ENCODE measurements at places on chromosomes 11 and 22.

GRCh38 chr11:125348674-125349309, 147.3 kb downstream of the FEZ1 start:
- peak; percentile 31 for DNase-seq

DNA sequence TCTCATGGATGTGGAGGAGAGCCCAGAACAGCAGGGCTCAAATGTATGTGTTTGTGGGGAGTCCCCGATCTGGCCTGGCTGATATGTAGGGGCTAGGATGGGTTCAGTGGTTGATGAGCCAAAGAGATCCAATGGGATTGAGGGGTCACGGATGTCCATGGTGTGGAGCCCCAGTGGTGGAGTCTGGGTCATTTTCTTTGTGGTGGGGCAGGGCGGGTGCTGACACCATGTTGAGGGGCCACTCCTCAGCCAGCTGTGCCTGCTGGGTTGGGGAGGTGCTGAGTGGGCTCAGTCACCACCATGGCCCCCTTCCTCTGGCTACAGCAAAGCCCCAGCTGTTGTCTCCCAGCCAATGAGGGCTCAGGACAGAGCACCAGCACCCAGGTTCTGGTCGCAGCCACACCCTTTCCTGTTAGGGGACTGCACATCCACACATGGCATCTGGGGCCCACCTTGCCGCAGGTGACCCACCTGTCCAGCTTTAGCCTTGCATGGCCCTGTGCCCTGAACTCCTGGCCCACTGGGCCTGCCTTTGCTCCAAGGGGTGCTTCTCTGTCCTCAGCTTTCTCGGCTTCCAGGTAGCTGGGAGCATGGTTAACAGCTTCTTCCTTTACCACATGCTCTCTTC, 3.2 kb upstream of the GNAZ start:
- peak; percentile 21 for DNase-seq

DNA sequence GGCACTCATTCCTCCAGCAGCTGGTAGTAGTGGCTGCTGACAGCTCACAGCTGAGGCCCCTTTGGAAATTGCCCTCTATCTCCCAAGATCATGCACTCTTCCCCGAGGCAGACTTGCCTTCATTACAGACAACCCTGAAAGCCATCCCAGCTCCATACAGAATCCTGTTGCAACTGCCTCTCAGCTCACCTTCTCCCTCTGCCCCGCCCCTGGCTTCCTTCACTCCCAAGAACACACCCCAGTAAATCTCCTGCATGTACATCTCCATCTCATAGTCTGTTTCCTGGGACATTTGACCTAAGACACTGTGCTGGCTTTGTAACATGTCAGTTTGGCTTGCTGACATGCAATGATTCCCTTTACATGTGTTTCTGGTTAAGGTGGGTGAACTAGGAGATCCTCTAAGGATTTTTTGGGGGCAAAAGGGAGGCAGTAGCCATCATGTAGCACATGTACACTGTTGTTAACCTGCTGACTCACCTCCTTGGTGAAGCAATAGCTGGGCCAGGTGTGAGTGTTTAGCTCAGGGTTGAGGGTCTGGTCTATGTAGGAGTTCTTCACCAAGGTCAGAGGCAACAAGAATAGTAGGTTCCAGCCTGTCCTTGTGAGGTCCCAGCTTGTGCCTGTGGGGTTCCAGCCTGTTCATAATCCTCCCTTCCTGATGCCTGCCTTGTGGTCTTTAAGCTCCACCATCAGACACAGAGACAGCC, 179.6 kb downstream of the CSNK2A3 start:
- no peak for DNase-seq

DNA sequence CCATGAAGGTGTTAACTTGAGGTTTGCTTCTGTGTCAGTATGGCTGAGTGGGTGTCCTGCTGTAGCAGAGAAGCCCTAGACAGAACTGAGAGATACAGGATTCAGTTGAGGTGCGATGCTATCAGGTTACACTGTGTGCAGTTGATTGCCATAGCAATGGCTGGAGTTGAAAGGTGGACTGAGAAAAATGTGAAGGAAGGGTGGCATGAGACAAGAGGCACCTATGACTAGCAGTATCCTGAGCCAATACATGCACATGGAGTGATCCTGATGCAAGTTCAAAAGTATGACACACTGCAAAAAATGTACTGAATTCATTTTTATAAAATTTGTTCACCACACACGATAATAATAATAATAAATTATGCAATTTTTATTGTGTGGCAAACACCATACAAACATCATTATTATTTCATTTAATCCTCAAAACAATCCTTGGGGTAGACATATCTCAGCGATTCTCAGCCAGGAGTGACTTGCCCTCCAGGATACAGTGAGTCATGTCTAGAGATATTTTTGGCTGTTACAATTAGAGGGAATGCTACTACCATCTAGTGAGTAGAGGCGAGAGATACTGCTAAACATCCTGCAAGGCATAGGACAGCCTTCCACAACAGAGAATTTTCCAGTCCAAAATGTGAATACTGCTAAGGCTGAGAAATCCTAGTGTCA, 3.9 kb upstream of the PIWIL4 start:
- DNase-seq, result no peak

DNA sequence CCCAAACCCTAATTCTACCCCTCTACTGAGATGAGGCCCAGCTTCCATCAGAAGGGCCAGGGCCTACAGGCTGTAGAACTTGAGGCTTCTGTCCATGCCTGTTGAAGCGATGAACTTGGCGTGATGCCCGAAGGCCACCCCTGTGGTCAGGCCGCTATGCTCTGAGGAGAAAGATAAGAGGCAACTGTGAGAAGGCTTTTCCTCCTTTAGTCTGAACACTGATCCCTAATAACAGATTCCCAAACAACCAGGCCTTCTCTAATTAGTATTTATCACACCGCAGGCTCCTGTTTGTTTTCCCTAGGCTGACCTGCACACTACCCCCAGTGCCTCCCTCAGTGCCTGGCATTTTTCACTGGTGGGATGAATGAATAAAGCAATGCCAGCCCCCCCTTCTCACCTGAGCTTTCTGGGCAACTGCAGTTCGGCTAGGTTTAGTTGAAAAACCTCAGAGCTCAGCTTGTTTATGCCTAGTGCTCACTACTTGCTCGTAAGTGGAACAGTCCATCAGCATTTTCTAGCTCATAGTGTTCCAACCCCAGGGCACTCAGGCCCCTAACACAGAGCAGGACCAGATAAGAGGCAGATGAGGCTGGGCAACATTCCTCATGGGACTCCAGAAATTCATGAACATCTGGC, 15.2 kb downstream of the PRPF19 start:
- DNase-seq, result peak; percentile 74

GRCh38 chr22:42152661-42153270, 22.2 kb upstream of the CYP2D6 start:
- no peak for DNase-seq

DNA sequence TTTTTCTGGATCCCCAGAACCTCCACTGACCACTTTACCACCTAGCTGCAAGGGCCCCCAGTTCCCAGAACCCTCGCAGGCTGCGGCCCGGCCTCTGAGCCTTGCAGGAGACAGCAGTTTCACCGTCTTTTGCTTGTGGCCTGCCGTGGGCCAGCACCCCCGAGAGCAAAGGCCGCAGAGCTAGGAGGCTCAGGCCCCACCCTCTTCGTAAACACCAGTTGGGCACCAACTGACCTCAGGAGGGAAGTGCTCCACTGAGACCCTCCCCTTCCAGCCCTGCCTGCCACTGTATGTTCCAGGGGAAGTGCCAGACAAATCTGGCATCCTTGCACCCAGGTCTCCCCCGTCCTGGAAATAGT, 23.4 kb upstream of the CREB3L1 start:
- no peak for DNase-seq

DNA sequence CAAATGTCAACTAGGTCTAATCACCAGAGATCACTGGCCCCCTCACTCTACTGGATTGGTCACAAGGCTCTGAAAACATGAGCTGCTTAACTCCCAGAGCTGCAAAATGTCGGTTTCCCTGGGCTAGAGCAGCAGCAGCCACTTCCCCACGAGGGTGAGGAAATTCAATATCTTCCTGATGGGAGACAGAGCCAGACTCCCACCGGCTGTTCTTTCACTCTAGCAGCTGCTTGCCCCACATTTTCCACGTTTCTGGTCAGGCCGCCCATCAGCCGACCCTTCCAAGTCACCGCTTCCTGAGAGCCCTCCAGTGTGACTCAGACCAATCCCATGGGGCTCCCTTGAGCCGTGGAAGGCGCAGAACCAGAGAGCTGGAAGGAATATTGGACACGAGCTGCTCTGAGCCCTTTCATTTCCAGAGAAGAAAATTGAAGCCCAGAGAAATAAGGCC, 227.0 kb downstream of the ADAMTS15 start:
- DNase-seq, result peak; percentile 93

GRCh38 chr11:103619480-103619879, 417.0 kb upstream of the DDI1 start:
- no peak for DNase-seq

DNA sequence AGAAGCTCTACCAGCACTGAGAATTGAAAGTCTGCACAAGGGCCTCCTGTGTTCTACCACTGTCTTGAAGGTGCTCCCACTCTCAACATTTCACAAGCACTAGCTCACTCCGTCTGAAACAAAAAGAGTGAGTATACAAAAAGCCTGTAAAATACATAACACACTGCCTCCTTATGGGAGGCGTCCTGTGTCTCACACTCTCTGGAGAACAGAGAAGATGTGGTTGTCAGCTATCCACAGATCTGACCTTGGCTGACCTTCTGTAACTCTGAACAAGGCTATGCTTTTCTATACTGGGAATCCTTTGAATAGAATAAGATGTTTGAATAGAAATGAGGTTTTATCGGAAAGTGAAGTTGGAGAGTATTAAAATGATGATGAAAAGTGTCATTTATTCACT, 171.3 kb upstream of the TMEM45B start:
- DNase-seq, result no peak

DNA sequence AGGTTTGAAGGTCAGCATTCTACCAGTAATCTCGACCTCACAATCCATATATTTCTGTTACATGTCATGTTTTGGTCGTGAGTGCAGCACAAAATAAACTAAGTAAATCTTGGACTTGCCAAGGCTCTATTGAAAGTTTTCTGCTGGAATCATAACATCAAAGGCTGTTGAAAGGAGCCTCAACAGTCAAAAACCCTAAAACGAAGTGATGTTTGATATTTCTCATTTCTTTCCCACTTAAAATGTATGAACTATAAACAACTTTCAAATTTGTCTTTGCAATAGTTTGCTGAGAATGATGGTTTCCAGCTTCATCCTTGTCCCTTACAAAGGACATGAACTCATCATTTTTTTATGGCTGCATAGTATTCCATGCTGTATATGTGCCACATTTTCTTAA, 1118.5 kb downstream of the LRRC4C start:
- no peak for DNase-seq

DNA sequence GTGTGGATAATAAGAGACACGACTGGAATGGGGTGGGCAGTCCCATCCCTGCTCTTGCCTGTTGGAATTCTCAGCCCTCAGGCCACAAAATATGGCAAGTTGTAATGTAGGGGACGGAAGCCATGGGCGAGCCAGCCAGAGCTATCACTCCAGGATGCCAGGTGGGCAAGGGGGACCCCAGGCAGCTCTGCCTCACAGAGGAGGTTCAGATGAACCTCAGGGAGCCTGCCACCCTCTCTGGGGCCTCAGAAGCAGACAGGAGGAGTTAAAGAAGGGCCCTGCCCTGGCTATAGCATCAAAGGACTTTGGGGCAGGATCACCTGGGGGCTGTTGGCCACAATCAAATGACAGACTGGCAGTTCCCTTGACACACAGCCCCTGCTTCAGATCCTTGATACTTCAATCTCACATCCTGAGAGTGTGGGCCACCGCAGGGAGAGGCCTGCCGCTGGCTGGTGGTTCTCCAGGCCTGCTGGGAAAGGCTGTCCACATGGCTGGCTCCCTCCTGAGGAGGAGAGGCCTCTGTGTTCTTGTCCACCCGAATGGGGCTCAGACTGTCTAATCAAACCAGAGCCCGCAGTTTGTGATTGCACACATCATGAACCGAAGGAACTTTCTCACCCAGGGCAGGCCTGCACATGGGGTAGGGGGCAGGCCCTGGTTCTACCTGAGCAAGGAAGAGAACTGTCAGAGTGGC, 31.4 kb downstream of the IGLL1 start:
- no peak for DNase-seq

DNA sequence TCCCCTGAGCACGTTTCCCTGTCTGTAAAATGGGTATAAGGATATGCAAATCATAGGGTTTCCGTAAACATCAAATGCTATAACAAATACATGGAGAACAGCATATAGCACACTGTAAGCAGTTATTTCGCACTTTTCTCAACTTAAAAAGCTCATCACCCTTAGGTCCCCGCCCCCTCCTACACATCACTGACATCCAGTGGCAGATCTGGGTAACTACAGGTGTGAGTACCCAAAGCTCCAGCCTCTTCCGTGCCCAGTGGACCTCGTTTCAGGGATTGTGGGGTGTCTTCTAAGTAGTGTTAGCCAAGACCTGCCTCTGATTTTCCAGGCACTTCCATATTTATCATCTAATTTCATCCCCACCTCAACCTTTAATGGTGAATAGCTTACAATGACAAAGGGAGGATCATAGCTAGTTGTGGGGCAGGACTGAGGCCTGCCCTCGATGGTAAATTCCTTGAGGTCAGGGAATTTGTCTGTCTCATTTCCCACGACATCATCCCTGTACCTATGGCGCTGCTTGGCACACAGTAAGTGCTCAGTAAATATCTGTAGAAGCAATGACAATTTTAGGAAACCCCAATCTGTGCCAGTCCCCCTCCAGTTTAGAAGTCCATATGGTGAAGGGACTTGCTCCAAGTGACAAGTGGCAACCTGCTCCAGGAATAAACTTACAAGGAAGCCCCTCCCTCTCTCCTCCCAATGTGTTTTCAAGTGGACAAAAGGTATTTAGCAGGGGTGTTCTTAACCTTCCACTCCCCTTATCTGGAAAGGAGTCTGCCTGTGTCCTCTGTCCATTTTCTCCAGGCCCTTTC, 340.5 kb downstream of the TENM4 start:
- DNase-seq, result no peak

DNA sequence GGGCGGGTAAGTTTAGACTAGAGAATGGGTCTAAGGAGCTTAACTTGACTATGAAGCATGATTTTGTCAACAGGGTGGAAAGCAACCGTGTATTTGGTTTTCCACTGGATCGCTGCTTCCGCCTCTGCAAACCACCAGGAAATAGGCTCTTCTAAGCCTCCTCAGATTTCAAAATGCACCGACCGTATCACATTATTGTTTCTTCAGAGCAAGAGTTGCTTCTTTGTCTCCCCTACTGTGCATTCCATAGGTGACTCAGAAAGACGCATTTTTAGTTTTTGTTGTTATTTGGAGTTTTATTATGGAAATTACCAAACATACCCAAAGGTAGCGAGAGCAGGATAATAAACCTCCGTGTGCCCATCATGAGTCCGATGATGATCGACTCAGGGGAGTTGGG, 64.3 kb upstream of the RASD2 start:
- DNase-seq, result no peak

GRCh38 chr22:50276143-50276542, 6.0 kb upstream of the MAPK11 start:
- DNase-seq, result peak; percentile 76

GRCh38 chr11:36035454-36035853, 91.6 kb downstream of the LDLRAD3 start:
- no peak for DNase-seq

DNA sequence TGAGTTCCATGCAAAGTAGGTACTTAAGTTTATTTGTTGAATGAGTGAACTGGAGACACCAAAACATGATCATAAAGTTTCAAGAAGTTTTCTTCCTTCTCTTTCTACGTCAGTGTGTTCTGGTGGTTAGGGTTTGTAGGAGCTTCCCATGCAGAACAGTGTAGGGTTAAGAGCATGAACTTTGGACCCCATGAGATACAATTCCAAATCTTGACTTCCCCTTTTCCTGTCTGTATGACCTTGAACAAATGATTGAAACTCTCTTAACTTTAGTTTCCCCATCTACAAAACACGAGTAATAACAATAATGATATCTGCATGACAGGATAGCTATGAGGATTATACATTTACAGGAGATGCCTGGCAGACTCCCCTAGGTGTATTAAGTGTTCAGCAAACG, 41.0 kb upstream of the TENM4 start:
- DNase-seq, result no peak

GRCh38 chr11:74212533-74212932, 41.4 kb downstream of the PPME1 start:
- DNase-seq, result no peak
